ENCODE measurements at places on chromosomes 13 and 19. TPM values are rescaled to one million over a fixed set of nuclear protein-coding genes. Genes with fewer than 3 reads are reported as not detected.

DNA sequence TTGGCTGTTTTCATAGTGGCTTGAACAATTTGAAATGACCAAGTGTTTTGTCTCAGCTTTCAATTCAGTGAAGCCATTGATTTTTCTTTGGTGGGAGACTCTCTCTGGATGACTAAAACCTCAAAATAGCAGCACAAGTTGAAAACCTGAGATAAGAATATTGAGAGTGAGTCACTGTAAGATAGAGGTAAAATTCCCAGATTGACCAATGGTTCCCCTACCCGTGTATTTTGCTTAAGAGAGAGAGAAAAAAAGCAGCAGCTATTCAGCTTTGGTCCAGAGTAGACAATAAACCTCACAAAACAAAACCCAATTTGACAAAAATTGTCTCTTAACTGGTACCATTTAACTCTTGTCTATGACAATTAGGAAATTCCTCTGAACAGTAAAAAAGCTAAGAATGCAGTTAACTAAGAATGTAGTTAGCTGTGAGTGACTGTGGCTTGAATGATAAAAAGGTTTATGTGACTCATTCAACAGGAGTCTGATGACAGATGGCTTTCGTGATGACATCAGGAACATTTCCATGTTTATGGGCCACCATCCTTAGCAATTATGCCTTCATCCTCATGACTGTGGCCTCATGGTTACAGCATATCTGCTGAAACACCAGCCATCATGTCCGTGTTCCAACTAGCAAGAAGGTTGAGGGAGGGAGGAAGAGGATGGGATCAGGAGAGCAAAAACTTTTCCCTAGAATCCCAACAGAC is 356.9 kb downstream of the NDFIP2 start:
- DNase-seq = peak; percentile 53

DNA sequence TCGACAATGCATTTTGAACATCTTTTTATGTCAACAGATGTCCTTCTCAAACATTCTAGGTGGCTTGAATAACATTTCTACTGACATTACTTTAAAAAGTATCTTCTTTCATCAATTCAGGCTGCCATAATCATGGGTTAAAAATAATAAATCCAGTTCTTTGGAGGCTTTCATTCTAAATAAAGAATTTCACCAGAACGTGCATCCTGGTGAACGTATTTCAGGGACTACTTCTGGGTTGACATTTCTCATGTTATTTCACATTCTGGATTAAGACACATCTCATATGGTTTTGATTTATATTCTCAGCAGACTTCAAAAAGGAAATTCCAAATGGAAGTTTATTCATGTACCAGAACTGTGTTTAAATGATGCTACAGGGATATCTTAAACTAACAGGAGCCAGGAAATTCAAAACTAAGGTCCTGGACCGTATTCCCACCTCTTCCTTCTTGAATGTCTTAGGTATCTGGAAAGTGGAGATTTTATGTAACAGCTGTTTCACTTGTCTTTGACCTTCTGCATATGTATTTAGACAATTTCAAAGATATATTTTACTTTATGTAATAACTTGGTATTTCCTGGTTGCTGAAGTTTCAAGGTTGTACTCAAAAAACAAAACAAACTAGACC is 107.2 kb downstream of the STARD13 start:
- no peak for DNase-seq

DNA sequence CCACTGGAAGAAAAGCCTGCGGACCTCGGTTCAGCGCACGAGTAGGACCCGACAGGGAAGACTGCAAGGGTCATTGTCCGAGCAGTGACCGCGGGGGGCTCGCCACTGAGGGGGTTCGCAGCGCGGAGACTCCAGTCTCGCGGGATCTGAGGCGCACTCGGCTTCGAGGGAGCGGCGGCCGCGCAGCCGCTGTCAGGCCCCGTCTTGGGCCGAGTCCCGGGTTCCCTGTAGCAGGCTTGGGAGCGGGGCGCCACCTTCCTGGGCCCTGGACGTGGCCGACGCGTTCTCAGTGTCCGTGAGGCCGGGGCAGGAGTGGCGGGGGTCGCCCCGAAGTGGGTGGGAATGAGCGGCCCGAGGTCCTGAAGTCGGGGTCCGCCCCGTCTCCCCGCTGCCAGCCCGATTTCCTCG is 474 bp upstream of the FAM174C start:
- DNase-seq = no peak

DNA sequence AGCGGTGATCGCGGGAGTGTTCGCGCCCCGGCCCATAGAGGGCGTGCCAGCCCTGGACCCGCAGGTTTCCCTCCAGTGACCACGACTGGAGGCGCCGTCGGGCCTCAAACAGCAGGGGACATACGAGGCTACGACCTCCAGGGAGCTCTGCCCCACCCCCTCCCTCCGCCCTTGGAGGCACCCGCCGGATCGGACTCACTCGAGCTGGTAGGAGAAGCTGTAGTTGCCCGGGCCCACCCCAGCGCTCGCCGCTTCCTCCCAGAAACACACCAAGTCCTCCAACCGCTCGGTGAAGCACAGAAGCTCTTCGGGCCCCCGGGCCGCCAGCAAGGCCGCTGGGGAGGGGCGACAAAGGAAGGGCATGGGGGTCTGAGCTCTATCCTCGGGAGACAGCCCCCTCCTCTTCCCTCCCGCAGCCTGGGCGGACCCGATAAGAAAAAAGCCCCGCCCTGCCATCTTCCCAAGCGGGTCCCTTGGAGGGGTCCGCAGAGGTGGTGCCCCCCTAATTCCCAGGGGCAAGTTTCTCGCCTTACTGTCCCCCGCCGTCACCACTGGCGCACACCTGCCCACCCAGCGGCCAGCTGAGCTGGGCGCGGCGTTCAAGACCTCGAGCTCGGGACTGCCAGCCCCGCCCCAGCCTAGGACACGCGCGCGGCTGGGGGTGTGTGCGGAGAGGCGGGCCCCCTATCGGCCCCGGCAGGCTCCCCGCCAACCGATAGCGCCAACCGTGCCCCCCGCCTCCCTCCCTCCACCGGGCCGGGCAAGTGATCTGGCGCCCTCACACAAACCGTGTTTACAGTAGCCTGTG is 1.0 kb downstream of the EPOR start:
- no peak for DNase-seq

- DNase-seq = no peak
Observed at GRCh38 chr19:3073931-3074595, 11.8 kb upstream of the TLE5 start.

- no peak for DNase-seq
Observed at GRCh38 chr19:14369399-14370168, 11.7 kb upstream of the ADGRE5 start.

GRCh38 chr19:34644991-34645461 is 31.9 kb downstream of the SCGB2B2 start:
- DNase-seq = no peak

- DNase-seq = no peak
Observed at GRCh38 chr13:20258963-20259288, 26.8 kb upstream of the GJB6 start.

GRCh38 chr19:15529774-15530372 is 21.5 kb downstream of the CYP4F22 start:
- peak; percentile 62 for DNase-seq

GRCh38 chr19:33193269-33193864 is 763 bp upstream of the LRP3 start:
- DNase-seq = no peak

- DNase-seq = no peak
Observed at GRCh38 chr19:21092109-21092508, 10.1 kb downstream of the ZNF714 start.

- DNase-seq = no peak
Observed at GRCh38 chr19:29545866-29546582, 20.2 kb downstream of the VSTM2B start.

DNA sequence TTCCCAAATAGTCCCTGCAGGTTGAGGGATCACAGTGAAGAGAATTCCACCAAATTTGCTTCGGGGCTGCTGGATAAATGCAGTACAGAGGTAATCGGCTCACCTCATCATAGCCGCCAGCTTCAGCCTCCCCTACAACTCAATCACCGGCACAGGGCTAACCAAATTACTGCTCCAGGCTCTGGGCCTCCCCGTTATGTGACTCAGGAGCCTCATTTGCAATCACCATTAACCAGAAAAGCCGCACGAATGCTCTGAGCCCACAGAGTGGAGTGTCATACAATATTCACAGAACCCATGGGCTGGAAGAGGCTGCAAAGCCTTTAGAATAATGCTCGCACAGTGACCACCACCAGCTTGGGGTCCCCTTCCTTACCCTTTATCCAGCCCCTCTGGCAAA is 4.9 kb downstream of the SIAH3 start:
- no peak for DNase-seq

GRCh38 chr19:51668216-51668615 is 21.6 kb upstream of the SIGLEC14 start:
- no peak for DNase-seq

- no peak for DNase-seq
Observed at GRCh38 chr19:30132343-30133075, 190.5 kb downstream of the URI1 start.

- no peak for DNase-seq
Observed at GRCh38 chr13:37379841-37380240, 218.7 kb downstream of the POSTN start.

DNA sequence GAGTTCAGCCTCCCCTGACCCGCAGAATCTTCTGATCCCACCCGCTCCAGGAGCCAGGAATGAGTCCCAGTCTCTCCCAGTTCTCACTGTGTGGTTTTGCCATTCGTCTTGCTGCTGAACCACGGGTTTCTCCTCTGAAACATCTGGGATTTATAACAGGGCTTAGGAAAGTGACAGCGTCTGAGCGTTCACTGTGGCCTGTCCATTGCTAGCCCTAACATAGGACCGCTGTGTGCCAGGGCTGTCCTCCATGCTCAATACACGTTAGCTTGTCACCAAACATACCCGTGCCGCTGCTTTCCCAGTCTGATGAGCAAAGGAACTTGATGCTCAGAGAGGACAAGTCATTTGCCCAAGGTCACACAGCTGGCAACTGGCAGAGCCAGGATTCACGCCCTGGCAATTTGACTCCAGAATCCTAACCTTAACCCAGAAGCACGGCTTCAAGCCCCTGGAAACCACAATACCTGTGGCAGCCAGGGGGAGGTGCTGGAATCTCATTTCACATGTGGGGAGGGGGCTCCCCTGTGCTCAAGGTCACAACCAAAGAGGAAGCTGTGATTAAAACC is 1.1 kb upstream of the APOE start:
- no peak for DNase-seq

DNA sequence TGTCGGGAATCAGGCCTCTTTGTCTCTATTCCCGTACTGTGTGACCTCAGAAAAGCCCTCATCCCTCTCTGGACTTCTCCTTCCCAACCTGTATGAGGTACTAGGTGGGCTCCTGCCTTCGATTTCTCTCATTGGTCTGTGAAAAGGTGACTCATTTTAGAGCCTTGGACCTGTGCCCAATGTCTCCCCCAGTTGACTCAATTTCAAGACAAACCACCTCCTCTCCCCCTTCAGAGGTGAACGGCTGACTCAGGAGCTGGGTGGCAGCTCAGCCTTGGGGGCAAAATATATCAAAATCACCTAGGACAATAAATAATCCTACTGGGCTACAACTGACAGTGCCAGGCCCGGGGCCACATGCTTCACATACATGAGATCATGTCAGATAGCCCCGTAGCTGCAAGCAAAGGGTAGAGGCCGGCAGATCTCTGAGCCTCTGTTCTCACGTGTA is 630 bp downstream of the COQ8B start:
- DNase-seq = peak; percentile 98

GRCh38 chr19:30077851-30078355 is 135.9 kb downstream of the URI1 start:
- no peak for DNase-seq

- peak; percentile 80 for DNase-seq
Observed at GRCh38 chr19:4369109-4369887, 25.9 kb downstream of the MPND start.

DNA sequence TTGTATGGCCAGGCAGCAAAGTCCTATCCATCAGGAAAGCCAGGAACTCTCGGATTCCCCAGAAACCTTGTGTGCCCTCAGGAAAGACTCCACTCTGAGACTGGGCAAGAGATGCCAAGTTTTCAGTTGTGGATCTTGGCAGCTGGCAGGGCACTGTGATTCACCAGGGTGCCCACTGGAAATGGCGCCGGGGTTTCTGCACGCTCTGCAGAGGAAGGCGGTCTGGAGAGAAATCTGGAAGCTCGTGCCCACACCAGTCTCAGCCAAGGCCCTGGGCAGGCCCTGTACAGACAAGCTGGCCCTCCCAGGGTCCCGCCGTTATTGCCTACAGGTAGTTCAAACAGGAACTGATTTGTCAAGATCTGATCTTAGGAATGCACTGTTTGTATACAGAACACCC is 4.9 kb downstream of the NAPA start:
- DNase-seq = peak; percentile 63

GRCh38 chr13:105452895-105453294 is 1082.6 kb downstream of the EFNB2 start:
- DNase-seq = peak; percentile 94

- DNase-seq = no peak
Observed at GRCh38 chr19:33191501-33191900, 2.6 kb upstream of the LRP3 start.

DNA sequence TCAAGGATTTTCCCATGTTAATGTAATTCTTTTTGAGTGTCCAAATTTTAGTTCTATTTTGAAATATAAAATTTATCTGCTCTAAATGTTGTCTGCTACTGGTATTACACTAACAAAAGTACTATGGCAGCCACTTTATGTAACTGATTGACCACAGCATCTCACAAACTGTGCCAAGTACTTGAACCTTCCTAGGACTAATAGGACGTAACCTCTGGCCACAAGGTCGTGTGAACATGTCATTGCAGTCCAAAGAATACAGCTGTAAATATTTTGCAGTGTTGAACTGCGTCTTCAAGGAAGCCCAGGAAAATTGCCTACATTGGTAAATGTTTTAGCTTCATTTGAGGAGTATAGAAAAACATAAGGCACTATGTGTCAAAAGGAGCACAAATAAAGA is 1.9 kb downstream of the KCTD4 start:
- no peak for DNase-seq

WDR62 gene
- 0.26 TPM for total RNA-seq

ZNF577 gene
- total RNA-seq = 6.8 TPM

PNMA8A gene
- 0.79 TPM for total RNA-seq

ZNF317 gene
- 15.4 TPM for total RNA-seq

HCN2 gene
- total RNA-seq = under 0.01 TPM

NLRP4 gene
- not detected for total RNA-seq

DHDH gene
- total RNA-seq = 10.8 TPM

ZNF253 gene
- total RNA-seq = 2.1 TPM

DLEU7 gene
- total RNA-seq = not detected

MBD3L2 gene
- not detected for total RNA-seq

ZNF628 gene
- total RNA-seq = 1.0 TPM

EDNRB gene
- total RNA-seq = not detected

EPS8L1 gene
- 308 TPM for total RNA-seq

CYP2F1 gene
- not detected for total RNA-seq

Measured in bronchial epithelial cell (primary cell).